ENCODE measurements at places on chromosomes 3 and 15.

GRCh38 chr3:108376026-108376425 is 79.7 kb downstream of the HHLA2 start:
- DNase-seq = no peak

DNA sequence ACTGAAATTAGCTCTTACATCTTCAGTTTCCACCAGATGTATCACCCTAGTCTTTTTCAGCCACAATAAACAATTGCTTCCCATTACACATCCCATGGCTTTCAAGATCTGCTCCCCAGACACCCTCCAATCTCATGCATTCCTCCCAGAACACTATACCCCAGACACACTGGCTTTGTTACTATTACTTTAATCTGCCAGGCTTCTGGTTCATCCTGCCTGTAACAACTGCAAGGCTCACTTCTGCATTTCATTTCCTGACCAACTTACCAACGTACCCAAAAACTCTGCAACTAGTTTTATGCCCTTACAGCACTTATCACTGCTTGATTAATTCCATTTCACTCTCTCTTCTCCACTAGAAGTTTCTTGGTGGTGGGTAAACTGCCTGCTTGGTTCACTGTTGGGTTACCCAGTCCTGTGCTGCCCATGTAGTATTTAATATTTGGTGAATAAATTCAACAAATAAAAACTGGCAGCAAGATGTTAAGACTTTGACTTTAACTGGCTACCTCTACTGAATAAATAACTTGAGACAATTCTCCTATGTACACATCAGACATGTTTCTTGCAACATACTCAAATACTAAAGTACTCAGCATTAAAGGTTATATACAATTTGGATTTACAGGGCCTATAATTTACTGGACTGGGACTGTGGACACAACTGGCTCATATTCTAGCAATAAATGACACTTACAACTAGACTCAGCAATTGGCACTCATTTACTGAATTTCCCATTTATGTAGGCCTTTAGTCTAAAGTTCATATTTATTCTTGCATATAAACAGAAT is 2.7 kb downstream of the RPL22L1 start:
- no peak for DNase-seq

- no peak for DNase-seq
Measured at GRCh38 chr3:58824285-58824684, 157.7 kb upstream of the FAM3D start.

DNA sequence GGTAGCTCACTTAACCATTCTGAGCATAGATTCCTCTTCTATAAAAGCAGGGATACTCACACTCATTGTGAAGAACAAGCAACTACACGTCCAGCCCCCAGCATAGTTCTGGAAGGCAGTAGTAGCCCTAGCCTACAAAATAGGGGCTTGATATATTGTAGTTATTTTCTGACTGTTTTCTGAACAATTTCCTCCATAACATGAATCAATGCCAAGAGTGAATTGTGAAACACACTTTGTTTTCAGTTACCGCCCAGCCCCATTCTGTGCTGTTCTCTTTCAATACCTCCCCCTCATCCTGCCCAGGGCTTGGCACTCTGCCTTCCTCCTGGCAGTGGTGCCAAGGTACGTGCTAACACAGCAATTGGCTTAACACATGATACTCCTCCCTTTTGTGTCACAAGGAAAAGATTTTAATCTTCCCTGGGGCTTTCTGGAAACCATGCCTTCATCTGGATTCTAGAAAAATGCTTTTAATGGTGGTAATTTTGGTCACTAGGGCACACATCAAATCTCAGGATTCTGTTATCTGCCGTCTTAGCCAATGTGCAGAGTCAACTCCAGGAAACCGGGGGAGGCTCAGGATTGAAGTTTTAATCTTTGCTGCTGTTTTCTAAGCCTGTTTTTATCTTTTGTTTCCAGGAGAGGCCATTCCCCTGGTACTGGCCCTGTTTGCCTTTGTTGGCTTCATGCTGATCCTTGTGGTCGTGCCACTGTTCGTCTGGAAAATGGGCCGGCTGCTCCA is 37.2 kb downstream of the IL20RB start:
- no peak for DNase-seq

DNA sequence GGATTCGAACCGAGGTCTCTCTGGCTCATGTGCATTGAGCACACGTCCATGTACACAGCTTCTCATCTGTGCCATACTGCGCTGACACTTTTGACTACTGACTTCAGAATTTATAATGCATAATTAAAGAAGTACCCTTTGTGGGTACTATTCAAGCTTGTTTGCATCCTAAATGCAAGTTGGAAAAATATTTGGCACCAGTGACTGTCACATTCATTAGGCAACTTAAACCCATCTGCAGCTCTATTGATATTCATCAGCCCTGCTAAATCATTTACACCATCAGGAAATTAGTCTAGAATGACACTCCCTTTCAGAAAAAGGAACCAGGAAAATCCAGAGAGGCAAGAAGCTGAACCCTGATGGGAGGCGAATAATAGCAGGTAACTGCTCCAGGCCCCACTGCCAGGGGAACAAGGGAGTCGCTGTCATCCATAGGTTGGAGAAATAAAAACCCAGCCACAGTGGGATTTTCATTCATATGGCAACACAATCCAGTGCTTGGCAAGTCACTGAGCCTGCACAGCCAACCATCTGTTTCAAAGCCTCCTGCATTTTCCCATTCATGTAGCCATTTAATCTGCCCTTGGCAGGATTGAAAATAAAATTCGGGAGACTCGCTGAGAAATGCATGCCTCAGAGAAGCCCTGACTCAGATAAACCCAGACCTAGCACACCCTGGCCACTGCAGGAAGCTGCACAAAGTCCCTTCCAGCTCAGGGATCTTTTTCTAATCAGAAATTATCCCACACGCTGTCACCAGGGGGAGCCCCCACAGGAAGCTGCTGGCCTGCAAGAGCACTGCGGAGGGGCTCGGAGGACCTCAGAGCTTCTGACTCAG is 103.0 kb upstream of the VEPH1 start:
- peak; percentile 56 for DNase-seq

DNA sequence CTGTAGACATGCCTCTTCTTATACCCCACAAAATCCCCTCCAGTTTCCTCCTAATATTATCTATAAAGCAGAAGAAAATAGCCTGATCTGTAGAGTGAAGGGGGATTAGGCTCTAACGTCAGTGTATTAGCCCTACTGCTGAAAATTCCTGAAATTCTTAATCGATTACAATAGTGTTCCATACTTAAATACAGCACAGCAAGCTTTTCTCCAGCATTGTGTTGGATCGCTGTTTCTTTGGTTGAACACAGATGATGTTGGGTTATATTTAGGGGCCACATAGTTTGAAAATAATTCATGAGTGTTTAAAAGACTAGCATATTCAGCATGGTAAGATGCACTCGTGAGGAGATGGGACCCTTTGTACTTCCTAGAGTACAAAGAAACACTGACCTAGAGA is 52.5 kb downstream of the PIAS1 start:
- no peak for DNase-seq

- no peak for DNase-seq
Measured at GRCh38 chr3:195068084-195069080, 202.6 kb downstream of the XXYLT1 start.

DNA sequence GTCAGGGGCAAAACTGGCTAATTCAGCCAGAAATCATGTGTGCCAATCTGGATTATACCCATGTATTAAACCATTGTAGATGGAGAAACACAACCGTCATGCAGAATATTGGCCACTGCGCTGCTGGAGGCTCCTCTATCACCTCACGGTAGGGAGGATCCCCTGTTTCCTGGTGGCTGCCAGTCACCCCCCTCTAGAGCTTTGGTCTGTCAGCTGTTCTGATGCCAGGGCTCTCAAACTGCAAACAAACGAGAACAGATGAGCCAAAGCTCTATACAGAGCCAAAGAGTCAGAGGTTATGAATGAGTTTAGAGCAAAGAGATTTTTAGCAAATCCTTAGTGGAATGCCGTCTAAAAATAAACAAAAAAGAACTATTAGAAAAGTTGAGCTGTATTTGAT is 62.5 kb downstream of the IL20RB start:
- no peak for DNase-seq

DNA sequence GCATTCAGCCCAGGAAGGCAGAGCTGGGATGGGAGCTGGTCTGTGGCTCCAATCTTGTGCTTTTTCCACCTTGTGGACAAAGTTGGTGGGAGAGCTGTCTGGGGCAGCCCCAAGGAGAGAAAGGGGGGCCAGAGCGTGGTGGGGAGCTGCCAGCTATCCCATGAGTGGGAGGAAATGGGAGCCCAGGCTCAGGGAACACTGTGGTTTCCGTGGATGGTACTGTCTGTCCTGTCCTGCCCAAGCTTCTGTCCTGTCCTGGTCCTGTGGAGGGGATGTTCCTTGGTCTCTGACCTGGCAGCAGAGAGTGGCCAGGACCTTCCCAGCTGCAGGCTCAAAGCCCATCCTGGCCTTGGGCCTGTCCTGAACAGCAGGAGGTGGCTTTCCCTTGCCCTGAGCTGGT is 72.6 kb upstream of the SEC13 start:
- DNase-seq = no peak
